ENCODE measurements at places on chromosomes 1 and 21. TPM values are rescaled to one million over a fixed set of nuclear protein-coding genes. Genes with fewer than 3 reads are reported as not detected.

NUAK2 gene
- 9.9 TPM for total RNA-seq

LAMTOR5 gene
- total RNA-seq = 79.3 TPM

RORC gene
- 6.2 TPM for total RNA-seq

LRIF1 gene
- total RNA-seq = 3.6 TPM

NSL1 gene
- total RNA-seq = 24.4 TPM

GPR161 gene
- total RNA-seq = not detected

CNR2 gene
- total RNA-seq = 0.15 TPM

DNA sequence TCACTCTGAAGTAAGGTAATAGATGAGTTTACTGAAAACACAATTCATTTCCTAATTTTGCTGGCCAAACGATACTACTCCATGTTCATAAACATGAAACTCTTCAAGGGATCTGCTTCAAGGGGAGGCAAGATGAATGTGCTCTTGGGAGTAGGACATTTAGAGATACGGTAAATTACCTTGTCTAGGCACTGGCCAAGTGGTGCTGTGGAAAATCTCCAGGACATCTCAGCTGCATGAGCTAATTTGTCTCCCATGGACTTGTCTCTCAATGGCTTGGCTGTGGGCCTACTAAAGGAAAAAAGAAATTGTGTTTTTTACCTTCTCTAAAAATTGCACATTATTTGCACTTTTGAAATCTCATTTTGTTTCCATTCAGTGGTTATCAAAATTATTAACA lies 780.6 kb downstream of the LTN1 start:
- no peak overlapping the region for H3K27ac ChIP-seq
- DNase-seq = no peak
- H3K4me1 ChIP-seq = no peaks in the 10 kb centered on the region
- H3K27me3 ChIP-seq = no peaks in the 10 kb centered on the region
- H3K4me3 ChIP-seq = no peak overlapping the region

- no peak for DNase-seq
- H3K27ac ChIP-seq = no peak overlapping the region
- no peak overlapping the region for H3K4me3 ChIP-seq
- peaks cover 11% of the 10 kb centered on the region for H3K4me1 ChIP-seq
- H3K36me3 ChIP-seq = no peaks in the 10 kb centered on the region
Measured at GRCh38 chr1:243855616-243856318, 5.7 kb upstream of the AKT3 start.

DNA sequence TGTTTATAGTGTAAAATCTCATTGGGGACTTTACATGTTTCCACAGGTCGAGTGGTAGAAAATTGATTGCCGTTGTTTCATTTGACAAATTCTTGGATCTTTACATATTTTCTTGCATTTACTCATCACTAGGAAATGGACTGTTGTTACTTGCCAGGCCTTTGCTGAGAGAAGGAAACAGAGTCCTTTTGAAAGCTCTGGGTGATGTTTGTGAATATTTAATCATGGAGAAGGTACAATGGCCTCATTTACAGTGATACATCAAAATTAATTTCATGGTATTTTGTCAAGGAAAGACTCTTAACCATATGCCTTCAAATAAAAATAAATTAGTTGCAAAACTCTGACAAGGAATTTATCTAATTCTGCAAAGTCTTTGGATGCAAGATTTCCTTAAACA lies 198.0 kb downstream of the GRIK1 start:
- no peak for DNase-seq
- no peaks in the 10 kb centered on the region for H3K4me1 ChIP-seq
- H3K36me3 ChIP-seq = no peaks in the 10 kb centered on the region
- no peak overlapping the region for H3K4me3 ChIP-seq
- peaks cover 2% of the 10 kb centered on the region for H3K27me3 ChIP-seq

DNA sequence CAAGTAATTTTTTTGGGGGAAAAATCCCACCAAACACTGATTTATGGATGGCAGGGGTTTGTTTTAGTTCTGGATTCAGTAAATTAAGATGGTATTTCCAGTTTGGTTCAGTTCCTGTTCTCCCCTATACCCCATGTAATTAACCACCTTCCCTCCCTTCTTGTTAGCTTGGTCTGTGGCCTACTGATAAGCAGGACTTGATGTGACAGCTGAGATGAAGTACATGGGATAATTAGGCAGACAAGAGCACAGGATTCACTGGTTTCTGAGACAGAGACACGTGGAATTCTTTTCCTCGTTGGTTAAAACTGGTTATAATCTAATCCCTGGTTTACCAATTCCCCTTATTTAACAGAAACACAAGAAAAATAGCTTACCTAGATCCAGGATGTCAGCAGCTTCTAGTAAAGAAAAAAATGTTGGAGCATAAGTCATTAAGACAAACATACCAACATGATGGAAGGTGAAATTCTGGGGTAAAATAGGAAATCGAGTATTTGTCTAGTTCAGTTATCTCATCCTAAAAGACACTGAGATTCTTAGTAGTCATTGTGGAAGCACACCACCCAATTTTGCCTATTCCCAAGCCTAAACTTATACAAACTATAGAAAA lies 81.5 kb downstream of the SCMH1 start:
- H3K4me1 ChIP-seq = no peaks in the 10 kb centered on the region
- DNase-seq = no peak
- no peak overlapping the region for H3K4me3 ChIP-seq
- H3K27me3 ChIP-seq = no peaks in the 10 kb centered on the region
- H3K27ac ChIP-seq = no peak overlapping the region

DNA sequence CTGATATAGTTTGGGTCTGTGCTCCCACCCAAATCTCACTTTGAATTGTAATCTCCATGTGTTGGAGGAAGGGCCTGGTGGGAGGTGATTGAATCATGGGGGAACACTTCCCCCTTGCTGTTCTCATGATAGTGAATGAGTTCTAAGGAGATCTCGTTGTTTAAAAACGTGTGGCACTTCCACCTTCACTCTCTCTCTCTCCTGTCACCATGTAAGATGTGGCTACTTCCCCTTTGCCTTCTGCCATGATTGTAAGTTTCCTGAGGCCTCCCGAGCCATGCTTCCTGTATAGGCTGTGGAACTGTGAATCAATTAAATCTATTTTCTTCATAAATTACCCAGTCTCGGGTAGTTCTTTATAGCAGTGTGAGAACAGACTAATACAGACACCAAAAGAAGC lies 40.4 kb downstream of the FRRS1 start:
- H3K36me3 ChIP-seq = no peaks in the 10 kb centered on the region
- H3K27ac ChIP-seq = no peak overlapping the region

DNA sequence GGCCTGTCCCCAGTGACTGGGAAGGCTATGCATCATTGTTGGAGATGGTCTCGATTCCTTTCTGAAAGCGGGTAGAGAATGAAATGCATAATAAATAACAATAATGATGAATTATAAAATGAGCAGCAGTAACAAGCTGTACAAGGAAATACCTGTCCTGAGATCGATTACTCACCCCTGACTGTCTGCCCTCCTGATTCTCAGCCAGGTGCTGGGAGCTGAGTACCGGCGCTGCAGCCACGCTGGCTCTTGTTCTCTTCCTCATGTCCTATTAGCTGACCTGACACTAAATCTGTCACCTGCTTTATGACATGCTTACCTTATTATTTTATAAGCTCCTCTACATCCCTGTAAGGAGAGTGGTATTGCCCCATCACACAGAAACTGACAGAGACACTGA lies 3.4 kb downstream of the AGPAT3 start:
- no peak for DNase-seq
- peaks cover 44% of the 10 kb centered on the region for H3K4me1 ChIP-seq

- no peaks in the 10 kb centered on the region for H3K4me1 ChIP-seq
- no peak overlapping the region for H3K4me3 ChIP-seq
- no peak for DNase-seq
- H3K27ac ChIP-seq = no peak overlapping the region
Measured at GRCh38 chr1:12775443-12775842, 1.9 kb downstream of the PRAMEF12 start.

GRCh38 chr1:5891736-5892135 lies 100.5 kb downstream of the NPHP4 start:
- H3K4me3 ChIP-seq = no peak overlapping the region
- no peaks in the 10 kb centered on the region for H3K4me1 ChIP-seq
- DNase-seq = no peak
- no peaks in the 10 kb centered on the region for H3K36me3 ChIP-seq
- H3K27ac ChIP-seq = no peak overlapping the region

- no peak overlapping the region for H3K27ac ChIP-seq
- H3K36me3 ChIP-seq = no peaks in the 10 kb centered on the region
- H3K27me3 ChIP-seq = no peaks in the 10 kb centered on the region
- H3K4me1 ChIP-seq = no peaks in the 10 kb centered on the region
Measured at GRCh38 chr1:68015369-68015768, 35.1 kb downstream of the DIRAS3 start.

DNA sequence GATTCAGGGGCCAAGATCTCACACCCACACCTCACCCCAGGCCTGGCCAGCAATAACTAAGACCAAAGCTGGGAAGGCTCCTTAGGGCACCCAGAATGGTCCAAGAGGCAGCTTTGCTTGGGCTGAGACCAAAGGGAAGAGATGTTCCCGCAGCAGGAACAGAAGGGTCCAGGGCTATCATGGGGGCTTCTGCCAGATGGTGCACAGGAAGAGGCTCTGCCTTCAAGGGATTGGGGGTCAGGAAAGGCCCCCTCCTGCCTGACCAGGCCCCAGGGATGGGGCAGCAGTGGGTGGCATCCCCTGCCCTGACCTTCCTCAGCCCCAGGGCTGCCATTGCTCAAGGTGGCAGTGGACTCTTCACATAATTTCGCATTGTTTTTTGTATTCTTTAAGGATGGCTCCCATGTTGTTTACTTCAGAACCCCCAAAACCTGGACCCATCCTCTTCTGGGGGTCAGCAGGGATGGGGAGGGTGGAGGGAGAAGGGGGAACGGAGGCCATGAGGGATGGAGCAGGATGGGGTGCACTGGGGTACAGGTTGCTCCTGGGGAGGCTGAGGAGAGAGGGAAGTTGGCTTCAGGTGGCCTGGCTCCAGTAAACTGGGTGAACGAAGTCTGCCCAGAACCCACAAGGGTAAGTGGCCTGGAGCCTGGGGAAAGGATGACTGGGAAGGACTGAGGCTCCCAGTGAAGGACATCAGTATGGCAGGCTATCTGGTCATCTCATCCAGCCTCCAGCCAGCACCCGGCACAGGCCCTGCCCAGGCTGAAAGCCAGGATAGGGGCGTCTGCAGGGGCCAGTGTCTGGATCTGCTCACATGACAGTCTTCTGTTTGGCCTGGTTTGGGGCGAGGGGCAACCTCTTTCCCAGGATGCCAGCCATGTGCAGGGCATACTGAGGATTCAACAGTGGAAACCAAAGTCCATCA lies 2.6 kb upstream of the NADK start:
- no peak for DNase-seq
- peaks cover 71% of the 10 kb centered on the region for H3K4me1 ChIP-seq
- peaks cover 14% of the 10 kb centered on the region for H3K36me3 ChIP-seq

DNA sequence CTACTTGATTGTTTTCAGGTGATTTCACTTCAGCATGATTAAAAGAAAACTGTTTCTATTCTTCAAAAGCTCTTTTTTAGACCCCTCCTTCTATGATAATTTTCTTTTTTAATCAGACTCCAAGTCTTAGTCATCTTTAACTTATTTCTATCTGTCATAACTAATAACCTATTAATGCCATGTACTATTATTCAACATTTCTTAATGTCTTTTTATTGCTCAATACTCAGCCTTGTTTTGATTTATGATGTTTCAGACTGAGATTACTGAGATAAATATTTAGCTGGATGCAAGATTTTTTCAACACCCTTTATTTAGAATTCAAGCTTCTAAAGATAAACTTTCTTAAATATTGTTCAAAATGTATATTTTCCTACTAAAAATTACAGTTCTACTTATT lies 53.6 kb downstream of the ATP6V1G3 start:
- H3K36me3 ChIP-seq = no peaks in the 10 kb centered on the region
- DNase-seq = no peak
- H3K4me1 ChIP-seq = no peaks in the 10 kb centered on the region
- H3K27me3 ChIP-seq = no peaks in the 10 kb centered on the region

GRCh38 chr1:183370399-183371058 lies 47.7 kb downstream of the NMNAT2 start:
- no peaks in the 10 kb centered on the region for H3K36me3 ChIP-seq
- no peak overlapping the region for H3K27ac ChIP-seq
- peaks cover 4% of the 10 kb centered on the region for H3K27me3 ChIP-seq
- no peak overlapping the region for H3K4me3 ChIP-seq

- no peaks in the 10 kb centered on the region for H3K27me3 ChIP-seq
- H3K4me1 ChIP-seq = peaks cover 36% of the 10 kb centered on the region
- no peak overlapping the region for H3K4me3 ChIP-seq
- no peak overlapping the region for H3K27ac ChIP-seq
Measured at GRCh38 chr1:181391301-181391900, 91.9 kb upstream of the CACNA1E start.

- no peak overlapping the region for H3K27ac ChIP-seq
- H3K4me1 ChIP-seq = no peaks in the 10 kb centered on the region
- DNase-seq = no peak
- no peaks in the 10 kb centered on the region for H3K36me3 ChIP-seq
Measured at GRCh38 chr1:158675563-158676323, 10.8 kb downstream of the SPTA1 start.

- peaks cover 6% of the 10 kb centered on the region for H3K4me1 ChIP-seq
- peak; percentile 49 for DNase-seq
- no peaks in the 10 kb centered on the region for H3K27me3 ChIP-seq
- no peak overlapping the region for H3K27ac ChIP-seq
Measured at GRCh38 chr1:7646981-7647901, 123.9 kb upstream of the VAMP3 start.

GRCh38 chr1:24077278-24077978 lies 34.5 kb downstream of the MYOM3 start:
- DNase-seq = no peak
- H3K27ac ChIP-seq = no peak overlapping the region
- H3K27me3 ChIP-seq = no peaks in the 10 kb centered on the region
- H3K4me3 ChIP-seq = no peak overlapping the region
- H3K4me1 ChIP-seq = no peaks in the 10 kb centered on the region
